ENCODE measurements at places on chromosomes 7 and 10. TPM values are rescaled to one million over a fixed set of nuclear protein-coding genes. Genes with fewer than 3 reads are reported as not detected.
A peak's percentile ranks its signal among the peaks of the same experiment; 100 is the strongest.

The IGFBP3 gene
- not detected for polyA plus RNA-seq

- DNase-seq = no peak
These were observed 489.2 kb upstream of the ZMIZ1 start for GRCh38 chr10:78579576-78579975.

GRCh38 chr10:48291190-48291589 lies 15.3 kb upstream of the MAPK8 start:
- no peak for DNase-seq

DNA sequence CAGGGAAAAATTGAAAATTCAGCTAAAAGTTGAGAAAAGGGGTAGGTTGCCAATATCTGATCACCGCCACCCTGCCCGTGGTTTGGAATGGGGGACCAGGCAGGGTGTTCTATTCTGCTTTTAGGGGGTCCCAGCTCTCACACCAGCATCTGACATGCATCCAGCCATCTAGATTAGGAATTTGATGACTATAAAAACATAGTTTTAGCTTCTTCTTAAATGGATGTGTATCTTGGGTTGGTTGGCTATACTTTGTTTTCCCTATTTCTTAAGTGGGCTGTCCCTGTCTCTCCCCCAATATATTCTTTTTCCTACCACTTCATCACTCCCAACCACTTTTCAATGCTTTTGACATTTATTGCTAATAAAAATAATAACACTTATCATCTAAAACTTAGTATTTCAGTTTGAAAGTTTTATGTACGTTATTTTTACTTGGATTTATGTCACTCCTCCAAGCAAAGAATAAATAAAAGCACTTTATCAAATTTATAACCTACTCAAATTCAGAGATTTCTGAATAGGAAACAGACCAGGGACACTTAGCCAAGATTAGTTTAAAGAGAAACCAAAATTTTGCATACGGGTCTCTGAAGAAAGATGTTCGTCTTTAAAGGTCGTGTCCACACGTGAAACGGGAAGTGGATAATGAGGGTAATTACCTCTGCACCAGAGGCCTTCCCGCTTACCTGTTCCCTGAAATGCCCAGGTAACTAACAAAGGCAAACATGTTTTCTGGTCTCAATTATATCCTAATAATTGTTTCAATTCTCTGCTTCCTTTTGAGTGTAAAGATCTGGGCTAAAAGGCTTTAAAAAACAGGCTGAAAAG lies 233.2 kb upstream of the AUTS2 start:
- no peak for DNase-seq

DNA sequence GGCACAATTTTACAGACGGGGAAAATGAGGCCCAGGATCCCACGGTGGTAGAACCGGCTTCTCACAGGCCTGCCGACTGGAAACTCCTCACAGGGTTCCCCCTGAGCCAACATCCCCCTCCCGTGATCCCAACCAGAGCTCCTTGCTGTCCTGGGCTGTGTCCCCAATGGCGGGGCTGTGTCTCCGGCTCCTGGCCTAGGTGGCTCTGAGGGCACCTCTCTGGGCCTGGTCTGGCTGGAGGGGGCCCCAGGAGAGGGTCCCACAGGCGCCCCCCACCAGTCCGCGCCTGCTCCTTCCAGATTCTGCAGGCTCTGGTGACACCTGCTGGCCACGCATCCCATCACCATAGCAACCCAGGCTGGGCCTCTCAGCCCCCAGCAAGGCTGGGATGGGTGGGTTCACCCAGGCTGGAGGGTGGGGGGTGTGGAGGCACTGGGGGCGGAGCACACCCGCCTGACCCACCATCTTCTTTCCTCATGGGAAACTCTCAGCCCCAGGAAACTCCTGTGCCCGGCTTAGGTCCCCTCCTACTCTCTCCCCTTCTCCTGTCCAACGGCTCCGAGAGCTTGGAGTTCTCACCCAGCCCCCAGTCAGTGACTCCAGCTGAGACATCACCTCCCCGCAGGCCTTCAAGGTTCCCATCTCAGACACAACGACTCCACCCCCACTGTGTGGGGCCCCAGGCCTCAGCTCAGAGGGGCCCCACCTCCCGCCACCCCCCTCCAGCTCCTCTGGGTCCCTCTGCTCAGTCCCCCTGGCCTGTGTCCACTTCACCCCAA lies 27.1 kb upstream of the TNRC18 start:
- peak; percentile 51 for DNase-seq

Data from CD14-positive monocyte (primary cell).